GM23248 (cell line): ENCODE measurements at places on chromosomes 7 and 10.

DNA sequence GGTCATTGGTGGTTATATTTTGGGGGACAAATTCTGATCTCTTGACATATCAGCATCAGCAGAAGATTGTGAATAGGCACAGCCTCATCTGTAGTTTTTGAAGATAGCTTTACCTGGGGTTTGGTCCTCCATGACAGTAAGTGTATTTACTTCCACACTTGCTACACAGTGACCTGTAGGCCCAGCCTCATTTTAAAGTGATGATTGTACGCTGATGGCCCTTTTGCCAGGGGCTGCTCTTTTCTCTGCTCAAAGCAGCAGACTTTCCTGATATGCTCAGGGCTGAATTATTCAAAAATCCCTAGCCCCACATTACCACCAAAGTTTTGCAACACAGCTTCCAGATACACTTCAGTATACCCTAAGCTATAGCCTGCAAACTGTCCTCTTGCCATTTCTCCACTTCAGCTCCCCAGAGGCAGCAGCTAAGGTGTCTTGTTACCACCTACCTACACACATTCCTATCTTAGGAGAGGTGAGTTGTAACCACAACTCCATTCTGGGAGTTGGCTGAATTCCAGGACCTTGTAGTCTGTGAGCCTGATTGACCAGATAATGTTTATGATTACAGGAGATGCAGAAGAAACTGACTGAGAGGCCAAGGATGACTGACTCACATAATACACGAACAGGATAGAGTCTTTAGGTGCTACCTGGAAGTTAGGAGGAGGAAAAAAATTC is 6.0 kb downstream of the ASB4 start:
- DNase-seq = no peak
- no peak overlapping the region for H3K4me3 ChIP-seq
- no peaks in the 10 kb centered on the region for H3K4me1 ChIP-seq
- H3K36me3 ChIP-seq = no peaks in the 10 kb centered on the region
- H3K27me3 ChIP-seq = peaks cover 8% of the 10 kb centered on the region; the same call in 1 of the 2 replicates
- H3K27ac ChIP-seq = no peak overlapping the region

DNA sequence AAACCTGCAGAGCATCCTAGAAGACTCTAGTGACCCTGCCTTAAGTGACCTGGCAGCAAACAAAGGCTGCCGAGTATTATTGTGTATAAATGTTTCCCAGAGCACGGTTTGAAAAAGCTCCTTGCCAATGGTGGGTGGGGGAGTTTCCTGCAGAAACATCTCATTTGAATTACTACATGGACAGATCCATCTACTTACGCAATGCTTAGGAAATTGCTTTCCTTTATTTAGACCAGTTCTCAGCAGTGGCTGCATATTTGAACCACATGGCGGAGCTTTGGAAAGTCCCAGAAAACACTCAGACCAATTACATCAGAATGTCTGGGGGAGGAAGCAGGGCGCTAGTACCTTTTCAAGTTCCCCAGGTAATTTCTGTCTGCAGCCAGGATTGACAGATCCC is 560.9 kb downstream of the SDK1 start:
- no peaks in the 10 kb centered on the region for H3K36me3 ChIP-seq
- no peak for DNase-seq
- no peaks in the 10 kb centered on the region for H3K27me3 ChIP-seq
- H3K27ac ChIP-seq = no peak overlapping the region
- no peaks in the 10 kb centered on the region for H3K4me1 ChIP-seq

GRCh38 chr7:81003326-81003725 is 84.5 kb upstream of the SEMA3C start:
- no peaks in the 10 kb centered on the region for H3K27me3 ChIP-seq
- H3K27ac ChIP-seq = peak overlapping the region; percentile 37; the same call in 1 of the 2 replicates
- DNase-seq = no peak
- H3K4me1 ChIP-seq = peaks cover 11% of the 10 kb centered on the region
- H3K36me3 ChIP-seq = no peaks in the 10 kb centered on the region

GRCh38 chr7:54782829-54783228 is 23.8 kb upstream of the SEC61G start:
- no peak overlapping the region for H3K27ac ChIP-seq
- DNase-seq = no peak
- no peaks in the 10 kb centered on the region for H3K36me3 ChIP-seq

GRCh38 chr7:68314208-68314607 is 1284.1 kb upstream of the AUTS2 start:
- no peak for DNase-seq
- no peak overlapping the region for H3K4me3 ChIP-seq
- H3K27me3 ChIP-seq = no peaks in the 10 kb centered on the region
- no peaks in the 10 kb centered on the region for H3K4me1 ChIP-seq
